ENCODE measurements at places on chromosomes 16 and 17. TPM values are rescaled to one million over a fixed set of nuclear protein-coding genes. Genes with fewer than 3 reads are reported as not detected.

DNA sequence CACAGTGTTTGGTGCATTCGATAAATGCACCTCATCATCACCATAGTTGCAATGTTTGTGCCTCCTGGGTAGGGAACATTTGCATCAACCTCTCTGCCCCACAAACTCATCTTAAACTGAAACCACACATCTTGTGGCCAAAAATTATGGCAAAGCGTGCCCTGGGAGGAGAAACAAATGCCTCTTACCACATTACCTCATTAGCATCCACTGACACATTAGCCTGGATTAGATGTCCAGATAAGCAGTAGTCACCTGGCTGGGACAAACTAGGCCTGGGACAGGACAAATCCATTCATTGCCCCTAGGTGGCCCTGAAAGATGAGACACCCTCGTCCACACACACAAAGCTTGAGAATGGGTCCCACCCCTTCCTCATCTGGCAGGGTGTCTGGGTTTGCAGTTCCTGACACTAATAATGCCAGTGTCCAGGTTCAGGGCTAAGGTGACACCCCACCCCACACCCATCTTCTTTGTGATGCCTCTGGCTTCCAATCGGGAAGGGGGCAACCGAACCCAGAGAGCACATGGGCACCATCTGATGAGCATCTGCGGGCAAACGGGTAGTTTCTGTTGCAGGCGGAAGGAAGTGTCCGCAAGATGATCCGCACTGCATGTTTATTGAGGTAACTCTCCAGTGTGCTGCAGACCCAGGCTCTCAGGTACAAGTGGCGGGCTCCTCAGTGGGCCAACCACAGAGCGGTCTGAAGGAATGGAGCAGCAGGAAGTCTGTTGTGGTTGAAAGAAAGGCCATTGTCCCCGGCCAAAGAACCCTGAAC is 8.6 kb downstream of the XYLT1 start:
- no peak for DNase-seq

The SMTNL2 gene
- 16.1 TPM for total RNA-seq

DNA sequence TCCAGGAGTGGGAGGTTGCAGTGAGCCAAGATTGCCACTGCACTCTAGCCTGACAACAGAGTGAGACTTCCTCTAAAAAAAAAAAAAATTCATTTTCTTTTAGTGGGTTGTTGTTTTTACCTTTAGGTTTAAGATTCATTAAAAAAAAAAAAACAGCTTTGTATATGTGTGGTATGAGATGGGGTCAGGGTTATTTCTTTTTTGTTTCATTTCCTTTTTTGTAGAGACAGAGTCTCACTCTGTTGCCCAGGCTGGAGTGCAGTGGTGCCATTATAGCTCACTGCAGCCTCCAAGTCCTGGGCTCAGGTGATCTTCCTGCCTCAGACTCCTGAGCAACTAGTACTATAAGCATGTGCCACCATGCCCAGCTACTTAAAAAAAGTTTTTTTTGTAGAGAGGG is 47.0 kb downstream of the BCAS3 start:
- no peak for DNase-seq

- no peak for DNase-seq
Observed at GRCh38 chr16:68296291-68296690, 14.5 kb downstream of the SLC7A6OS start.

DNA sequence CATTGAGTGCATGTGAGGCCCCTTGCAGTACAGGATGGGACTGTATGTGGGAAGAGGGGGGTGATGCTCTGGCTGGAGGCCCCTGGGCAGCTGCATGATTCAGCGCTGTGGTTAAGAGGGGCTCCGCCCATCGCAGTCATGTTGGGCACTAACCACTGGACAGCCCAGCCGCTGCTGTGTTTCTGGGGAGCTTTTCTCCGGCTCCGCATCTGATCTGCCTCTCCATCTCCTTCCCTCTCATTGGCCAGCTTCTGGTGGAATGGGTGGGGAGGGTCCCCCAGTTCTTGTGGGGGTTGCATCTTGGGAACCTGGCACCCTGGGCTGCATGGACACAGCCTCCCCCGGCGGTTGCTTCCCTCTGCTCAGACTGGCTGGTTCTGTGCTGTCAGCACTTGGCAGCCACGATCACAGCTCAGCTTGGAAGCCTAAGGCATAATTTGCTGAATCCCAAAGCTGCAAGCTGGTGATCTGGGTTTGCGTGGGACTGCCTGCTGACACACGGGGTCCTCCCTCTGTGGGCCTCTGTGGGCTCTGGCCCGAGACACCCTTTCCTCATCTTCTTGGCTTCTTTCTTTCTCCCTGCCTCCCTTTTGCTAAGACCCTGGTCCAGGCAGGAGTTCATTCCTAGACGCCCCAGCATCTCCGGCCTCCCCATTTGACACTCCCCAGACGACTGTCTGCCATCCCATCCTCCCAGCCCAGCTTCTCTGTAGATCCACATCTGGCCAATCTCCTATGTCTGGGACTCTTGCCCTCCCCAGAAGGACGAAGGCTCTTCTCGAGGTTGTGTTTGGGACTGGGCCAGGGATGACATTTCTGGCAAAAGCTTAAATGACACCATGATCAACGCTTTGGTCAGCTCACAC is 168.3 kb downstream of the SEC14L1 start:
- DNase-seq: no peak

- DNase-seq: peak; percentile 47
Observed at GRCh38 chr17:21119247-21119918, 7.4 kb upstream of the DHRS7B start.

The TEX14 gene
- total RNA-seq: not detected

The KRTAP4-3 gene
- total RNA-seq: not detected

The NEK8 gene
- total RNA-seq: 5.6 TPM

Data from renal cortical epithelial cell (primary cell).